ENCODE measurements at places on chromosomes 6 and 20. TPM values are rescaled to one million over a fixed set of nuclear protein-coding genes. Genes with fewer than 3 reads are reported as not detected.

MYBL2 gene
- total RNA-seq, result 0.21 TPM

FAM83C gene
- total RNA-seq, result not detected

TTBK1 gene
- not detected for total RNA-seq

SIRPB1 gene
- total RNA-seq, result 0.19 TPM

GNL1 gene
- total RNA-seq, result 28.4 TPM

SNRPB gene
- total RNA-seq, result 185 TPM

FLRT3 gene
- total RNA-seq, result 5.8 TPM

PRPF6 gene
- total RNA-seq, result 49.4 TPM

VSTM2L gene
- total RNA-seq, result 77.5 TPM

LY6G6D gene
- not detected for total RNA-seq

GHRH gene
- not detected for total RNA-seq

ARFGEF3 gene
- 0.05 TPM for total RNA-seq

NFATC2 gene
- 0.10 TPM for total RNA-seq
